ENCODE measurements at places on chromosomes 7 and 10.

- DNase-seq = no peak
Measured at GRCh38 chr7:109821156-109821555, 1251.5 kb downstream of the DNAJB9 start.

DNA sequence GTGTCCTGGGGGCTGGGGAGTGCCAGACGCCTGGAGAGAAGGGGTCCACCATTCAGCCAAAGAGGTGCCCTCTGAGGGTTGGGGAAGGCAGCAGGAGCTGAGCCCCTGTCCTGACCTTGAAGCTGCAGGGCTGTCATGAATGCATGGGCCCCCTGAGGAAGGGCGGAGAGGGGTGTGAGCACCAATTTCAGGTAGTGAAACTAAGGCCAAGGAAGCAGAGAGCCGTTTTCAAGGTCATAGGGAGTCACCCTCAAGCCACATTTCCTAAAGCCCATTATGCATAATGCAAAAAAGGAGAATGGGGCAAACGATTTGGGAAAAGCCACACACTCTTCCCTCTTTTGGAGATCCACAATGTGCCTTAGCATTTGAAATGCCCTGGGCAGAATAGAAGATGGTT, 37.2 kb downstream of the FIGNL1 start:
- DNase-seq = no peak

DNA sequence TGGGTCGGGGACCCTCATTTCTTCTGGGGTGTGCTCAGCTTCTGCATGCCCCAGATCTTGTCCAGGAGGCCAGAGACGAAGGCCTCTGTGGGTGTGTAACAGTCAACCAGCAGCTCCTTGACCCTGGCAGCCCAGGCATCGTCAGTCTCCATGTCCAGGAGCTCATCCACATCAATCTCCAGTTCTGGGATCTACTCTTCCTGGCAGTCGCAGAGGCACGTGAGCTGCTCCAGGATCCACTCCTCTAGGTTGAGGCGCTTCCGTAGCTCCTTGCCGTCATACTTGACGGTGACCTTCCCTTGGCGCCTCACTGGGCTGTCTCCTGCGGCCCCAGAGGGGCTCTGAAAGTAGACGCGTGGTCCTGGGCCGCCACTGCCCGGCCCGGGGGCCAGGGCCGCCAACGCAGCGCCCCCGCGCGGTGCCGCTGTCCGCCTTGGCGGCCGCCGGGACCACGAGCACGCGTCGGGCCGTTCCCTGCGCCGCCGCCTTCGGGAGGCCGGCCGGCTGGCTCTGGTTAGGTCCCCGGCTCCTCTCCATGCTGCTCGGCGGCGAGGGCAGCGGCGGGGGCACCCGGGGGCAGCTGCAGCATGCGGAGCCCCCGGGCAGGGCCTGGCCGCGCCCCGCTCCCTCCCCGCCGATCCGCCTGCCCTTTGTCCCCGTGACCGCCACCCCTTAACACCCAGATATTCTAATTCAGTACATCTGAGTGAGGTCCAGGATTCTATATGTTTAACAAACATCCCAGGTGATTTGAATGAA, 170.5 kb downstream of the SEPTIN7 start:
- DNase-seq = no peak

- no peak for DNase-seq
Measured at GRCh38 chr10:61751599-61751998, 88.9 kb downstream of the CABCOCO1 start.

DNA sequence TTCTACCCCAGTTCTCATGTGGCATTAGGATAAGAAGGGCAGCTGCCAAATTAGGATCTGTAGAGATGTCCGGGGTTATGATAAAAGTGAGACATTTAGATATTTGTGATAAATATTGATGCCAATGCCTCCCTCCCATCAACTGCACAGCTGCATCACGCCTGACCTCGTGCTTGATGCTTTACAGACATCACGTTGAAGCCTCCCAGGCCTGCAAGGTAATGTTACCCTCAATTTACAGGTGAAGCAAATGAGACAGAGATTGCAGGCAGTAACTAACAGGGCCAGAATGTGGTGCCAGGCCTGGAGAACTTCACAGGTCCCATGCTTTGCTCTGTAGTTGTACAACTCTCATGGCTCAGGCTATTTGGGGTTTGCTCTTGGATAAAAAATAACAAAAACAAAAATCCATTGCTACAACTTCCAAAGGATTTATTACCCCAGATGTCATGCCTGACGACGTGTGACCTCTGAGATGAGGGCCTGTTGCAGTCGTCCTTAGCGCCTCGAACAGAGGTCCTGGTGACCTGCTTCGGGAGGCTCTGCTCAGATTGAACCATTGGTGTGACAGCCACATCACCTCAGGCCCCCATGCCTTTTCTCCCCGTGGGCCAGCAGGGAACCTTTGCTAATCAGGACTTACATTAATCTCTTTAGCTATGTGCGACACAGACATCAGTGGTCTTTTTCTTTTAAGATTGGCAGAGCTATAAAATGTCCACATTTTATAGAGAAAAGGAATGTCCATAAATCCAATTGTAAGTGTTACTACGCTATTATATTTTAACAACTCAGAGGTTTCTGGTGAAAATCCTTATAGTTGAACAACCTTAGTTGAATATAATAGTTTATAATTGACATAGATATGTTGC, 169.3 kb downstream of the ADAM12 start:
- DNase-seq = no peak

GRCh38 chr10:17663450-17663849, 19.5 kb downstream of the STAM start:
- DNase-seq = no peak

DNA sequence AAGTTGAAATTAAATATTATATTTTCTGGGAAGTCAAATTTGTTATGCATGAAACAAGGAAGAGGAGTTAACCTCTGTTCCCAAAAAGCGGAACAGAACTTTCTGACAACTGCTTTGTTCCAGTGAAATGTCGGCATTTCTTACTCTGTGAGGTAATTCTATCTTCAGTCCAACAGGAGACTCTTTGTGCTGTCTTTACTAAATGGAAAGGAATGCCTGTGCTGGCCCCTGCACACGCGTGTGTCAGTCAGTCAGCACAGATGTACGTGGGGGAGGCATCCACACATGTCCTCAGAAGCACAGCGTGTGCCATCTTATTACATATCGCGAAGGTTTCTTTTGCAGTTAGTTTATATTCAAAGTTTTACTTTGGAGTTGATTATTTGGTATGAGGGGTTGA, 37.5 kb downstream of the NET1 start:
- peak; percentile 72 for DNase-seq

DNA sequence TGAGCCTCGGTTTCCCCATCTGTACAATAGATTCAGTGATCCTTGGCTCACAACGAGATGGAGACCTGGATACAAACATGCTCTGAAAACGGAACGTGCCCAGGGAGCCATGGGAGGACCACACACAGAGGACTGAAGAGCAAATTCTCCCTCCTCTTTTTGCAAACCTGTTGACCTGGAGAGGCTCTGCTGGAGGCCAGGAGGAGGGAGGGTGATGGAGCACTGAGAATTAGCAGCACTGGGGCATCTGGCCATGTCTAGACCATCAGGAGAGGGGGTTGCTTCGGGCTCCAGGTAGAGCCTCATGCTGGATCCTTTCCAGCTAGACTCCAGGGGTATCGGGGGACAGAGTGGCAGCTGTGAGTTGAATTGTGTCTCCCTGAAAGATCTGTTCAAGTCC, 97.4 kb upstream of the GPR26 start:
- no peak for DNase-seq

DNA sequence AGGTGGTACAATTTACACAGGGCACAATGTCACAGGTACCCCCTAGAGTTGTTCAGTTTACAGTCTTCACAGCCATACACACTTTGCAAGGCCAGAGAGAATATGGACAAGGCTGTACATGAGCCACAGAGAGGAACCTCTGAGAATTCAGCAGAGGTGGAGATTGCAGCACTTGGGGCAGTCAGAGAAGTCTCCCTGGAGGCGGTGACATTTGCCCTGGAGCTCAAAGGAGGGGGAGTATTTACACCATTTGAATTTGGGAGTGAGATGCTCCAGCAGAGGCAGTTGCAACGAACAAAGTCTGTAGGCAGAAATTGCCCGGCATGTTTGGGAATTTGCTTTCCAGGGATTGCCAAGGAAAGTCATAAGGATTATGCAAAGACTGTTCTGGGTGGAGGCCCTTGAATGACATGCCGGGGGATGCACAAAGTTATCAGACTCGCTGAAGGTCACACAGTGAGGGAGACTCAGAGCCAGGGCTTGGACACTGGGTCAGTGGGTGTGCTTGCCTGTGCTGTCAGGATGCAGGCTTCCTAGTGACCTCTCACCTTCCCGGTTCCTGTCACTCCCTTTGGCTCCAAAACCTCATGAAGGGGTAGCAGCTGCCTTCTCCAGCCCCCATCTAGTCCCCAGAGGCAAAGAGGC, 160.7 kb upstream of the PCBD1 start:
- DNase-seq = no peak

GRCh38 chr10:20041931-20042330, 225.7 kb downstream of the PLXDC2 start:
- DNase-seq = no peak

- DNase-seq = no peak
Measured at GRCh38 chr7:130990178-130990832, 256.3 kb upstream of the KLF14 start.

DNA sequence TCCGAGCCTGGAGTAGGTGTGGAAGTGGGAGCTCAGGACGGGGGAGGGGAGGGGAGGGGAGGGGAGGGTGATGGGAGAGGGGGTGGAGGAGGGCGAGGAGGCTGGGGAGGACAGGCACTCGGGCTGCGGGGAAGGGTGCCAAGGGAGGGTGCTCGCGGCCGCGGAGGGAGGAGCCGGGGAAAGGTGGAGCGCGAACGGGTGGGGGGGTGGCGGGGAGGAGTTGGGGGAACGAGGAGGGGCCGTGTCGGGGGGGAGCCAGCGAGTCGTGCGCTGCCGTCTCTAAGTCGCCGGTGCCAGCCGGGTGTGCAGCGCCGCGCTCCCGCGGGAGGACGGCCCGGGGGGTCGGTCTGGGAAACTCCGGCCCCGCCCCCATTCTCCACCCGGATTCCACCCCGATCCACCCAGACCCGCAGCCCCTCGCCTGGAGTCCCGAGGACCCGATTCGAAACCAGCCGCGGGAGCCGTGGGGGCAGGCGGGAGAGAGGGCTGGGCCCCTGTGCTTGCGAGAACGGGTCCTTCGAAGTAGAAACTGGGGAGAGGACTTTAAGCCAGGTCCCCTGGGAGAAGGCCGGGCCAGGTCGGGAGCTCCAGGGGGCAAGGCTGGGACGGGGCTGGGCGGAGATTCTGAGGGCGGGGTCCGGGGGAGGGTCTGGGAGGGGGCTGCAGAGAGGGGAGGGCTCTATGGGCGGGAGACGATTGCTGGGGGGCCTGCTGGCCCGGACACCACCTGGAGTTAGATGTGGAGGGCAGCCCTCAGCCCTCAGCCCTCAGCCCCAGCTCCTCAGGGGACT, at the start of gene ZNF467:
Gene ZNF467, minus strand, starts transcription at position 143 of the 791 bp plus-strand sequence. CDS start 2,556 bp downstream, outside the sequence.
- peak; percentile 77 for DNase-seq

GRCh38 chr7:55475855-55476803, 96.2 kb downstream of the VOPP1 start:
- DNase-seq = no peak

All from right forelimb (tissue), 1 donor.